Adipocyte (in vitro differentiated cells): ENCODE measurements at places on chromosomes 1 and 21.

- DNase-seq = no peak
Measured at GRCh38 chr1:2352341-2352896, 38.9 kb downstream of the MORN1 start.

DNA sequence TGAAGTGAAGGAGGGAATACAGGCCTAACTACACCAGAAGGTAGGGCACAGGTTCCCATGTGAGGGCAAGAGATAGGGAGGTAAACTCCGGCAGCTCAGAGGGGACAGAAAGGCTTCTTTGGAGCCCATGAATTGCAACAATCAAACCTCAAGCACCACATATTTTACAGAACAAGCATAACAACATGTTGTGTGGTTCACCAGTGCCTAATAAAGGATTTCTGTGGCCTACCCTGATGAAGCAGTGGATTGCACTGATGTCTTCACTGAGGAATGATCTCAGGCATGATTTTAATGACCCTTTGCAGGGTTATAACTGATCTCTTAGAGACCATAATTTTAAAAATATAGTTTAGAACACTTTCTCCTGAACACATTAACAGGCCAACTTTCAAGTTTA lies 77.4 kb downstream of the RUNX1 start:
- no peak for DNase-seq

DNA sequence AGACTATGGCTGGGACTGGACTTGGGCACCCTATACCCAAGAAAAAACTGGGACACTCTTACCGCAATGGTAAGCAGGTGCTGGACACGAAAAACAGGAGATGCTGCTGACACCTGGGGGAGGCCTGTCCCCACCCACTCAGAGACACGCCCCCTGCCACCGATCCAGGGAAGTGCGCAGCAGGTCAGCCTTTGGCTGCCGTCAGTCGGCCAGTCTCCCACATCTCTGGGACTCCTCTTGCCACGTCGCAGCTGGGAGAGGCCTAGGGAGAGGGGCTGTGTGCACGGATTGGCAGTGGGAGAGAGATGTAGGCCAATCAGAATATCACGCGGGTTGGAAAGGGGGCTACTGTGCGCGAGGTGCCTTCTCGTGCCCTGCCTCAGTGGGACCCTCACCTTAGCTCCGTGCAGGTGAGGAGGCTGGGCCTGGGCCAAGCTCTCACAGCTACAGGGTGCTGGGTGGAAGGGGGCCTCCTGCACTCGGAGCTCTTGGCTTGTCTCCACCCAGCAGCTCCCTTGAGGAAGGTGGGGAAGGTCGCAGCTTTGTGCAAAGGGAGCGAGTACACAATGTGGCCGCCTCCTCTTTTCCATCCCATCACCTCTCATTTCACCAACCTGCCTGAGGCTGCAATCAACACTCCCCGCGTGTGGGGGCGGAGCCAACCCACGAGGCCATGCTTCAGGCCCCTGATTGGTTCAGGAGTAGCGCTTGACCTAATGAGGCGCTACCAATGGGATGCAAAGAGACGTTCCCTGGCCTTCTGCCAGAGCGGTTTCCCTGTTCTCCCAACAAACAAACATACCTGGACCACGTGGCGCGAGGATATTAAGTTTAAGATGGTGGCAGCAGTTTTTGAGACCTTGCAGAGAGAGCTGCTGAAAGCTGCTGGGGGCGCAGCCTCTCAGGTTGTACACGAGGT lies 25.7 kb upstream of the LDLRAP1 start:
- no peak for DNase-seq

DNA sequence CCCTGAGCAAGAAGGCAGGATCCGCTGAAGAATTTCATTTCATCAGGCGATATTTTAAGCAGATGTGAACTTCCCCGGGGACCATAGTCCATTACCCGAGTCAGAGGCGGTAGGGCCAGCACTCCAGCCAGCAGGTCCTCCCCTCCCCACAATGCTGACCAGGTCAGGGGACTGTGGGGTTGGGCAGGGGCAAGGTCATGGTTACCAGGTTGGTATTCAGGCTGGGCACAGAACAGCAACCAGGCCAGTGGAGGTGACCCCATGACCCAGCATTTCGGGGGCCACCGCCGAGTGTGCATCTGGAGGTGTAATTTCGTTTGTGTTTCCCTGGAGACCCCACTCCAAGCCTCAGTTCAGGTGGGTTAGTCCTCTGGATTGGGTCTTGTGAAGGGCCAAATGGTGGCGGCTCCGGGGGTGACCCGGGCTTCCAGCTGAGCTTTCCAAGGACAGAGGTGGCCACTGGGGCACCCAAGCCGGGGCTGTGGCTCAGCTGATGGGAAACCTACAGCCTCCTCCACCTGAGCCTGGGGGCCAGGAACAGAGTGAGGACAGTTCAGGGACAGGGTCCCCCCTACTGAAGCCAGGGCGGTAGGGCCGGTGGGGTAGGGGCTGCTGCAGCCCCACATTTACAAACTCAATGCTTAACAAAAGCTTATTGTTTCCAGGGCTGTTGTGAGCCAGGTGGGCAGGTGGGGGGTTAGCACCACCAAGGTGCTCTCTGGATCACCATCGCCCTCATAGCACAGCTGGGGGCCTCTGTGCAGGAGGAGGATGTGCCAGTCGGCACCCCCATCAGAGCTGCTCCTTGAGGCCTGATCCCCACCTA lies 2.8 kb downstream of the PRDM16 start:
- DNase-seq = no peak

DNA sequence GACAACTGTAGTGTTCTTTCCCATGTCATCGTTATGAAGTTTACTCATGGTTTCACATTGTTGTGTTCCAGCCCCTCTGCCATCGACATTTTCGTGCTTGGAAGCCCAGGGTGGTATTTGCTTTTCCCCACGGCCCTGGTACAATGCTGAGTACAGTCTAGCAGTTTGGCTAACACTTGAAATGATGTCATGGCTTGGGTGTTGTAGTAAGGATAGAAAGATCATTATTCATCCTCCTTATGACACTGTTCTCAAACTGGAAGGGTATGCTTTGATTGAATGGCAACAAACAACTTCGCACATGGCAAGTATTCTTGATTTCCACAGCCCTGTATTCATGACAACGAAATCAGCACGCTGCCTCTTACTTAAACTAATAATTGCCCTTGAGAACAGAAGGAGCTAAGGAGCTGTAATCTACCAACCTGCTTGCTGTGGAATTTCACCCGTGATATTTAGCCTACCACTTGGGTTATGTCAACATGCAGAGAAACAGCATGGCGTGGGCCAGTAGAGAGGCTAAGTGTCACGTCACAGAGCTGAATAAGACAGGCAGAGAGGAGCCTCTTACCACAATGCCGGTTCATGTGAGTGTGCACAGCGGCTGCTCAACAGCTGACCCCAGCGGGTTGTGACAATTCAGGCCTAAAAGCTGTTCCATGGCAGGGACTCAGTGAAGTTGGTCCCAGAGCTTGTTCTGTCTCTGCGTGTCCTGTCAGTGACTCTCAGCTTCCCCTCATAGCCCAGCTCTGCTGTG lies 73.9 kb downstream of the KCNJ6 start:
- DNase-seq = no peak

DNA sequence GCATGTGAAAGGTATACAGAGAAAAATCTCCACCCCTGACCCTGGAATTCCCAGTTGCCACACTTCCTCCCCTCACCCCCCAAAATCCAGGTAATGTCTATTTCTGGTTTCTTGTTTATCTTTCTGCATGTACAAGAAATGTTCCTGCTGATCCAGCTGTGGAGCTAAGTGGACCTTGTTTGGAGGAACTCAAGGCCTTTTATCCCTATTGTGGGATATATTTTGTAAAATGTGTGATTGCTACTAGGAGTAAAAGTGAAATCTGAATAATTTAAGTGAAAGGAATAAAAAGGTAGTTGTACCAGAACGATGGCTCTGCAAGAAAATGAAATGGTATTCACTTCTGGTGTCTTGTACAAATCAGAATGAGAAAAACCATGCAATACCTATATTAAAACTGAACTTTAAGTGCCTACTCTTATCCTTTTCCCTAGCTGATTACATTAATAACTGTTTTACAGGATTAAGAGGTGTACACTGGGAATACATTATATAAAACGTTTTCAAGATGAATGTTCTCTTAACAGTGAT lies 3.0 kb downstream of the SPEN start:
- DNase-seq = peak; percentile 25

GRCh38 chr1:55631509-55631908 lies 416.3 kb upstream of the USP24 start:
- DNase-seq = peak; percentile 44

DNA sequence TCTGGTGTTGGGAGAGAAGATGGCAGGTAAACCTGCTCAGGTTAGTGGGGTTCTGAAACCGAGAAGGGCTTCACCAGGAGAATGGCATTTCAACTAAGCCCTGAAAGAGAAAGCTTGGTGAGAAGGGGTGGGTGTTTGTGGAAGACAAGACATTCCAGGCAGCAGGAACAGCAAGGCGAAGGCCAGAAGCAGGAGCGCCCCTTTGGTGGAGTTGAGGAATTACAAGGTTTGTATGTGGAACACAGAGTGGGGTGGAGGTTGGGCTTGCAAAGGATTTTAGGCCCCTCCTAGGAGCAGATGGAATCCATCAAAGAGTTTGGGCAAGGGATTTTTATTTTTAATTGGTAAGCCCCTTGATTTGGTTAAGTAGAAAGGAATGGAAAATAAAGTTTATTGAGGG lies 24.8 kb upstream of the ELOA start:
- peak; percentile 51 for DNase-seq
